ENCODE measurements at places on chromosomes 5 and 9.

DNA sequence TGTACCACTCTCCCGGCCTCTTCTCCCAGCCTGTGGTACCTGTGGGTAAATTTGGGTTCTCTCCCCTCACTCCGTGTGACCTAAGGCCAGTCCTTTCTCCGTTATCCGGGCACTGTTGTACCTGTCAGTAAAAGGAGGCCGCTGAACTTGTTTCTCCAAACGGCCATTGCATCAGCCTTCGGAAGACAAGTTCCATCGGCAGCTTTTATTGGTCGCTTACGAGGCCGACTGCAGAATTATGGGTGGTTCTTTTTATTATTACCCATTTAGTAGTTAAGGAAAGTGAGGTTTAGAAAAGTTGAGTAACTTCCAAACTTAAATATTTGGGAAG is 558 bp downstream of the GRPEL2 start:
- DNase-seq = peak; percentile 61

DNA sequence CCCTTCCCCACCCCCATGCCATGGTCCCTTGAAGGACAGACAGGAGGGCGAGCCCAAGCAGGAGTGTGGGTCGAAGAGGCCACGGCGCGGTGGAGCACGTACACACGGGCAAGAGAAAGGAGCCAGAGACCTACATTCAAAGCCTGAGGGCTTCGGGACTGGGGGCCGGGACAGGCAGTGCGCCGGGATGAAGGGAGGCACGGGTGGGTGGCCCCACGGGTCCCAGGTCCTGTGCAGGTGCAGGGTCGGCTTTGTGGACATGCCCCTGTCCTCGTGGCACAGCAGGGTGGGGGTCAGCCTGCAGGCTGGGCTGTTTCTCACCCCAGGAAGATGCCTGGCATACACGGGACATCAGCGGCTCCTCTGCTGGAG is 9.8 kb downstream of the LRRC26 start:
- DNase-seq = no peak

- DNase-seq = no peak
These were observed 200.3 kb downstream of the TLE1 start for GRCh38 chr9:81489046-81489445.

- no peak for DNase-seq
These were observed 340.7 kb downstream of the NR2F1-AS1 start for GRCh38 chr5:93240228-93240834.

DNA sequence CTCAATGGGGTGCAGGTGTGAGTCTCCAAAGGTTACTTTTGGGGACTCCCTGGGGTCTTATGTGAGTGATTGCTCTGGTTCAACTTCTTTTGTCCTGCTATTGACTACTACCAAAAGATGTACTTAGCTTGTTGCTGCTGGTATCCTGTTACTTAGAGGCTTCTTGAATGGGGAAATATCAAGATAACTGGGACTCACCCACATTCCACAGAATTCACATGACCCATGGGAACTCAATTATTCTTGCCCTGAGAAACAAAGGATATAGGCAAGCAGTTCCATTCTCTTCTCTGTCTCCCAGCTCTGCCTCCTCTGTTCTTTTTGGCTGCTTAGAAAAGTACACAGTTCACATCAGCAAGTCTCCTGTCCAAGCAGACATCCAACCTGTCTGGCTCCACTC is 105.9 kb downstream of the UNC13B start:
- peak; percentile 13 for DNase-seq

GRCh38 chr5:159601216-159601615 is 270.9 kb upstream of the IL12B start:
- DNase-seq = no peak

DNA sequence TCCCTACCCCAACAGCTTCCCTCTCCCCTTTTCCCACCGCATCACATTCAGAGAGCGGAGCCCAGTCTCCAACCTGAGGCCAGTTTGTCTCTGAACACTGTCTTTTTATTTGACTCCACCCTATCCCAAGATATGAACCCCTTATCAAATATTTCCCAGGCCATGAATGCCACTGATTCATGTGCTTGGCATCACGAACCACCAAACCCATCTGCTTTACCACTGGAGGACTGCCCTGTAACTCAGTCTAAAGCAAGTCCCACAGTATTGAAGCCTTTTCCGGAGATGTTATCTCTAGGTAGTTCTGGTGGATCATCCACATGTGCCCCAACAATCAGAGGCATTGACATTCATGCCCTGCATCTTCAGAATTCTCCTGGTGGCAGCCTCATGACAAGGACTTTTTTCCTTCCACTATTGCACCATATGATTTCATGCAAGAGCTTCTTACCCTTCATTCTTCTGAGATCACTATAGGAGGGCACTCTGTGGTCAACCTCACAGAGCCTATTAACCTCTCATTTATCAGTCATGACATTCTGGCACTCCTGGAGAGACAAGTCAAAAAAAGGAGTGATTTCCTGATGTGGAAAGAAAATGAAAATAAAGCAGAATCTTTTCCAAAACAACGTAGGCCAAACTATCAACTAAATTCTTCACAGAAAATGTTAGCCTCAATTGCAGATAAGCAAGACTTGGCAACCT is 12.3 kb upstream of the SPATA31D4 start:
- no peak for DNase-seq

GRCh38 chr9:133250741-133251170 is 24.2 kb downstream of the ABO start:
- no peak for DNase-seq

- no peak for DNase-seq
These were observed 24.0 kb upstream of the TNIP1 start for GRCh38 chr5:151104795-151105194.

- DNase-seq = no peak
These were observed 313.5 kb upstream of the PDE4D start for GRCh38 chr5:60207040-60207439.

DNA sequence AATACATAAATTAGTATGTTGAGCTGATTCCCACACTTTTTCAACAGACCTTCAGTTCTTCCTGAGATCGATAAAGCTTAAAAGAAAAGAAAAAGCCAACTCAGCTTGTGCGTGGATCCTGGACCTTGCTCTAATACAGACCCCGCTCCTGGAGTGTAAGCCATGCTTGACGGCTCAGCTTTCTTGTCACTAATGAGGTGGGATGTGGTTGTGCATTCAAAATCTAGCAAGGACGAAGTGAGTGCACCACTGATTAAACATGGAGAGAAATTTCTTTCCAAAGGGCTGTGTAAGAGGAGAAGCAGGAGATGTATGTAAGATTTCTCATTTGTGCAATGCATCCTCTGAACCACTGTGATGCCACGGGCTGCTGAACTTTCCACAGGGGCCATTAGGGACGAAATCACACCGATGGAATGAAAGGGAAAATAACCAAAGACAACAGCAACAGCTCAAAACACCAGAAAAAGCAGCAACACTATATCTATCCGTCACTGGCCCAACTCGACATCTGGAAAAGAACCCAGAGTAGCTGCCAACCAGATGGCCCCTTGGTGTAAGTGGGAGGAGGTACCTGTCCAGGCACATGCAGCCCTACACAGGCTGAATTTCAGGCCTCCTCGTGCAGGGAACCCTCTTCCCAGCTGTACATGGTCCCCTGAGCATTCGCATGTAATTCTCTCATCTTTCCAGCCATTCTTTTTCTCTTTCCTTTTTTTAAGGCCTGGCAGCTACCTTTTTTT is 178.9 kb downstream of the SREK1 start:
- DNase-seq = no peak

- no peak for DNase-seq
These were observed 169.1 kb downstream of the DMRT2 start for GRCh38 chr9:1219284-1219683.

GRCh38 chr9:133023117-133023890 is 7.5 kb upstream of the GTF3C5 start:
- peak; percentile 50 for DNase-seq

DNA sequence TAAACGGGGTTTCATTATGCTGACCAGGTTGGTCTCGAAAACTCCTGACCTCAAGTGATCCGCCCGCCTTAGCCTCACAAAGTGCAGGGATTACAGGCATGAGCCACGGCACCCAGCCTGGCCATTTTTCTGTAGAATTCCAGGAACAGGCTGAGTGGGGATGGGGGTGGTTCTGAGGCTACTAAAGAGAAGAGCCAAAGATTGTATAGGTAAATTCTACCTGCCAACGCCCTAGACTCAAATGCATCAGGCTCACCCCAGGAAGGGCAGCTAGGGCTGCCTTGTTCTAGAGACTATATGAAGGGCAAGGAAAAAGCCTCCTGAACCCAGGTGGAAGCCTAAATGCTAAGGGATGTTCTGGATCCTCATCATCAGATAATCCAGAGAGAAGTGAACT is 1.6 kb upstream of the C5orf52 start:
- no peak for DNase-seq

GRCh38 chr5:13328316-13328715 is 616.2 kb downstream of the DNAH5 start:
- no peak for DNase-seq

- DNase-seq = peak; percentile 89
These were observed 12.7 kb upstream of the DNAH5 start for GRCh38 chr5:13957032-13957645.

DNA sequence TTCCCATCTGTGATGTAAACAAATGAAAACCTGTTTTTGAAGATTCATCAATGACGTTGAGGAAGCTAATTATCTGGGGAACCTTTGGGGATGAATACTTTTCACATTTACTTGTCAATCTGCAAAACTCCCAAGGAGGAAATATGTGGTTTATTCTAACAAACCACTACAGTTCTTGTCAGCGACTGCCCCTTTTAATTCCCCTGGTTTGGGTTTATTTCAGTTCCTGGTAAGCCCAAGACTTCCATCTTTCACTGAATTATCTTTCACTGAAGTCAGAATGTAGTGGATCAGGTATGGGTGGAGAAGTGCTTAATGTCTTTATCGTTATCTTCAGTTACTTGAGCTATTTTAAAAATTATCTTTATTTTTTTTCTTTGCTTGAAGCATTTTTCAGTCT is 40.2 kb downstream of the TLR4 start:
- DNase-seq = no peak

DNA sequence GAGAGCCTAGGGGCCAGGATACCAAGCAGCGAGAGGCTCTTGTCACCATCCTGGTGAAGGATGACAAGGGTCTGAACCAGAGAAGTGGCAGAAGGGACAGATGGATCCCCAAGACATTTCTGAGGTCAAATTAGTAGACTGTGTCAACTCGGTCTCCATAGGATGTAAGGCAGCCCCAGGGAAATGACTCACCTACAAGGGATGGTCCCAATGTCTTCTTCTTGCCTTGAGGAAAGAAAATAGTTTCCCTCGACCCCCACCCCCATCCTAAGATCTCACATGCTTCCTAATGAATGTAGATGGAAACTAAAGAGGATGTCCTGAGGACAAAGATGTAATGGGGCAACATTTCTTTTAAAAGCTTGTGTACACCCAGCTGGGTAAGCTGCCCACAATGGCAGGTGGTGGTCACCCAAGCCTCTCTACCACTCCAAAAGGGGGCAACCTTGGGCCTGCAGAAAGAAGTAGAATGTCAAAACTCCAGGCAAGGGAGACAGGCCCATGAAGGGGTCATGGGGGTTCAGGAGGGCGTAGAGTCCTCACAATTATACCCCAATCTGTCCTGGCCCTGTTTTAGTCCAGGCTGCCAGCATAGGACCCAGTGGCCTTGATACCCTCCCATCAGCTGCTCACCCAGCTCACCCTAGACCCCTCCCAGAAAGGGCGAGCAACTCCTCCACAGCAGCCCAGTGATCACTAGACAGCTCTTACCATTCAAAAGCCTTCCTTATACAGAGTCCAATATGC is 187.4 kb downstream of the ACTL7B start:
- DNase-seq = no peak

DNA sequence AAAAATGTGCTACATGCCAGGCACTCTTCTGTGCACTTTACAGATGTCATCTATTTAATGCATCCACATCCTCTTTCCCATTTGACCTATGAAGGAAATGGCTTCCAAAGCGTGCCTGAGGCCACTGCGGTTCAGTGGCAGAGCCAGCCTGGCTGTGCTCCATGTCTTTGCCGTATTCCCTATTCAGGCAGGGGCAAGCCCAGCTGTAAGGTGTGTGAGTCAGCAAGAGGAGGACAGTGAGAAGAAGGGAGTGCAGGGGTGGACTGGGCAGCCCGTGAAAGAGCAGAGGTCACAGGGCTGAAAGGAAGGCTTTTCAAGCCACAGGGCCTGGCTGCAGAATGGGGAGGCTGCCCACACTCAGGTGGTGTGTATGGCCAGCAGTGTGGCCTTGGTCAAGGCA is 91.7 kb downstream of the HRH2 start:
- DNase-seq = no peak

DNA sequence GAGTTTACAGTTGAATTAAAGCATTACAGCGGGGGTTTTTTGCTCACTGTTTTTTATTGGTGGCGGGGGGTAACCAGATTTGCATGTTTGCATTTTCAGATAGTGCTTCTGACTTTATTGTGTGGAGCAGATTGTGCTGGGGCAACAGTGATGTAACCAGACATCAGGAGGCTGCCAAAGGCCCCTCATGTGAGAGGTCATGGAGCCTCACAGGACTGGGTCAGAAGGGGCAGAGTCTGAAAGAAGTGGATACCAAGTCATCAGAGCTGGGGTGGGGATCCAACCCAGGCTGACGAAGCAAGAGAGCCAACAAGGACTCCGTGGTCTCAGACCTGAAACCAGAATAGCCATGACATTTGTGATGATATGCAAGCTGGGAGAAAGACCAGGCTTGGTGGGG is 259.4 kb upstream of the TAS2R1 start:
- DNase-seq = no peak

- DNase-seq = no peak
These were observed 931.5 kb upstream of the NUDT12 start for GRCh38 chr5:104494083-104494482.

DNA sequence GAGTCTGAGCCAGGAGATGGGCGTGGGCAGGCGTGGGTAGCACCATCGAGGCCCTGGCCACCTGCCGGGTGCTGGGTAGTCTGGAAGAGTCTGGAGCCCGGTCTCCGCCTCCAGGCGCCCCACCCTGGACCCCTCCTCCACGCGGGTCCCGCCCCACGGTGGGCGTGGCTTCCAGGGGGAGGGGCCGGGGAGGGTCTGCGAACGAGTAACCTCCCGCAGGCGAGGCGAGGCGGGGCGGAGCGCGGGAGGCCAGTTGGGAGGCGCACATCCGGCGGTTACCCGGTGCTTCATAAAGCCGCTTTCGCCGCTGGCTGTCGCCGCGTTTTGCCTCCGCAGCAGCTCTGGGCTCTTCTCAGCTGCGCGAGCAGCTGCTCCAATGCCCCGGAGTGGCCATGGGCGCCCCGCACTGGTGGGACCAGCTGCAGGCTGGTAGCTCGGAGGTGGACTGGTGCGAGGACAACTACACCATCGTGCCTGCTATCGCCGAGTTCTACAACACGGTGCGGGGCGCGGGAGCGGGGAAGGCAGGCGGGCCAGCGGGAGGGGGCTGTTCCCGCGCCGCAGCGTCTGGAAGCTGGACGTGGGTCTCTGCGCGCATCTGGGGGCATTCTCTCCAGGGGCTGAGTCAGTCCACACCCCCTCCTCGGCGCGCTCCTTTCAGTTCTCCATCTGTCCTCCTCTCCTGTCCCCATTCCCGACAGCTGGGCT is at the start of gene ACER2:
Gene ACER2, plus strand, starts transcription at position 317 of the 708 bp plus-strand sequence. Its CDS starts 76 bp downstream, at position 393.
- DNase-seq = peak; percentile 97

- no peak for DNase-seq
These were observed 207.0 kb downstream of the EFNA5 start for GRCh38 chr5:107463731-107464130.

- no peak for DNase-seq
These were observed 119.5 kb downstream of the ZCCHC7 start for GRCh38 chr9:37239921-37240320.

GRCh38 chr9:96089452-96090085 is 212.4 kb downstream of the HSD17B3 start:
- peak; percentile 20 for DNase-seq

Measured in GM23338 (cell line).